ENCODE measurements at places on chromosomes 3 and 15.

- no peak for DNase-seq
Observed at GRCh38 chr3:32443478-32443877, 51.8 kb downstream of the CMTM7 start.

DNA sequence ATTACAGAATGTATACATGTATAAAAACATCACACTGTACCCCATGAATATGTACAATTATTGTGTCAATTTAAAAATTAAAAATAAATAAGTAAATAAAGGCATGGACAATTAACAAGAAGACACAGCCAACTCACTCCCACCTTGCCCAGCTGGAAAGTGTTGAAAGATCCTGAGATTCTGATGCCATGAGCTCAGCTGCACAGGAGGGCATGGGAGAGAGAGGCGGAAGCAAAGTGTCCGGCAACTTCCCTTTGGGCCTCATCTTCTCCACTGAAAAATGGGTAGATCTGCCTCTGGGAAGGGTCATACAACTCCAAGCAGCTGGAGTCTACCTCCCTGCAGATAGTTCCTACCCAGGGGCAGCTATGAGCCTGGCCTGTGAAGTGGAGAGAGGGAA, 277.3 kb downstream of the UACA start:
- DNase-seq, result no peak

GRCh38 chr3:116426036-116426435, 19.3 kb downstream of the LSAMP start:
- no peak for DNase-seq

DNA sequence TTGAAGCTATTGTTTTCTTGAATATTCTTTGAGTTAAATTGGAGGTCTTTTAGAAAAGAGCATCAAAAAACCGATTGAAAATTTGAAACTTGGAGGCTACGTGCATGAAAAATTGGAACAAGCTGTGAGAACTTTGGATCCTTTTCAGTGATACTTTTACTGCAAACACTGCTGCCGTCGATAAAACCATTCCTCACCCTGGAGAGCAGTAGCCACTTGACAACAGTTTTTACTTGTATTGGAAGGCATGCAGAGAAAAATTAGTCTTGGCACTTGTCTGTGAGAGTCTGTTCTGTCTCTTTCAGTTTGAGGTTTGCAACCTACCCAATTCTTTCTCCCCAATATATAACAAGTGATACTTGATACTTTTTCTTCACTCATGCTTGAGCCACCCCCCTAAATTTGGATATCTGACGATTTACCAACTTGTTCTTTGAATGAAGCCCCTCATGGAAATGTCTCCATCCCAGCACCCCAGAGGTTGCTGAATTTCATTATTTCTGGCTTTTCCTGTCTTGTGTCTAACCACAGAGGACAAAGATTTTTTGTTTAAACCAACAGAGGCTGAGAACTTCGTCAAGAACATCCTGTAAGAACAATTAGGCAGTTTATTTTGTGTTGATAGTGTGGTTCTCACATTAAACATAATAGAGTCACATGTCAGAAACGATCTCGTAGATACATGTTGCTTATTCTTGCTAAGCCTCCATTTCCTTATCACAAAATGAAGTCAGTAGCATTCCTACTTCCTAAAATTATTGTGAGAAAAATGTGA, 307.3 kb upstream of the PLSCR5 start:
- DNase-seq, result no peak

DNA sequence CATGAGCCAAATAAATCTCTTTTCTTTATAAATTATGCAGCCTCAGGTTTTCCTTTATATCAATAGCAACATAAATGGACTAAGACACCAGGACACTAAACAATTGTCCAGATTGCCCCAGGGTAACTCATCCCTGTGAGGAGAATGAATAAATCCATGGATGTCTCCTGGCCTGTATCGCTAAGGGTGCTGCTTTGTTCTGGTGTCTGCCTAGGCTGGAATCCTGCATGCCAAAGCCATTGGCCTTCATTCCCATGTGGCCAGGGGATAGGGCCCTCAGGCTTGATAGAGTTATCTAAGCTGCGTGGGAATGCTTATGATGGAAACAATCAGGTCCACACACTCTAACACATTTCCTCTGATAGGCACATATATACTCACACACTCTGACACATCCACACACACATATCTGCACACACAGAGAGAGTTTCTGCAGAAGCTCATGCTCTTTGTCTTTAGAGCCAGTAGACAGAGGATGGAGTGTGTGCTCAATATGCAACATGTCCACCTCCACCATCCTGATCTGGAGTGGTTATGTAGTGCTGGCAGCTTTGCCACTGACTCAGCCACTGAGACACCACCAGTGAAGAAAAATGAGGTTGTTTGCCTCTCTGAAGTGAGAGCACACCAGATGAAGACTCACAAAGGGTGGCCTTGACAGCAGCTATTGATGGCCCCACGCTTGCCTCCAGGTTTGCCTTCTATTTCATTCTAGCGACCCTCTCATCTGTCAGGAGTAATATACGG, 24.0 kb upstream of the DGKG start:
- DNase-seq, result no peak

- DNase-seq, result no peak
Observed at GRCh38 chr3:162337630-162338029, 841.0 kb downstream of the OTOL1 start.

DNA sequence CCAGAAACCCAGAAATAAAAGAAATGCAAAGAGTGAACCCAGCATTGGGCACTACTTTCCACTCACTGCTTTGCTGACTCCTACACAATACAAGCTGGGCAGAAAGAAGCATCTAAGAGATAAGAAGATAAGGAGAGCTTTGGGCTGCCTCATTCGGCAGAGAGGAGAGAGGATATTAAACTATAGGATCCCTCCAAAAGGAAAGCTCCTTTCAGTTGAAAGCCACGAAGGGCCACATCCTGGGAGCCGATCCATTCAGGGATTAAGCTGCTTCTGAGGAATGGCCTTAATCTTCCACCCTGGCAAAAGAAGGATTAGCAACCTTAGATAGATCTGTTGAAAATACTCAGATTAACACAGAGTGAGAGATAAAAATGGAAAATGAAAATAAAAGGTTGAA, 274.9 kb upstream of the PPP2R3A start:
- no peak for DNase-seq

GRCh38 chr3:41175365-41175764, 23.9 kb upstream of the CTNNB1 start:
- no peak for DNase-seq

DNA sequence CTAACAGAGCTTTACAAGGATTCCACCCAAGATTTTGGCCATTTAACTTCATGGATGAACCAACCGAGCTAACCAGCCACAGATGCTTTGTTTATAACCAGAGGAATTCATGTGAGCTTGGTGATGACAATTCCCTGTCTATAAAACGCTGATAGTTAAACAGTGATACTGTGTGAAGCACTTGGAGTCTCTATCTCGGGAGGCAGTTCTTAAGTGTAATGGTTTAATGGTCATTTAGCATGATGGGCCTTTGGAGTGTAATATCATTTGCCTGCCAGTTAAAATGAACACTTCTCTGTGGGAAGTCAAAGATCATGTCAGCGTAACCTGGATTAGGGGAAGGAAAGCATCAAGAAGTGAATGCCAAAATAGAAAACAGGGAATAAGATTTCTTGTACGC, 368.6 kb upstream of the THRB start:
- no peak for DNase-seq

GRCh38 chr3:124861041-124861440, 26.1 kb downstream of the ITGB5 start:
- no peak for DNase-seq

DNA sequence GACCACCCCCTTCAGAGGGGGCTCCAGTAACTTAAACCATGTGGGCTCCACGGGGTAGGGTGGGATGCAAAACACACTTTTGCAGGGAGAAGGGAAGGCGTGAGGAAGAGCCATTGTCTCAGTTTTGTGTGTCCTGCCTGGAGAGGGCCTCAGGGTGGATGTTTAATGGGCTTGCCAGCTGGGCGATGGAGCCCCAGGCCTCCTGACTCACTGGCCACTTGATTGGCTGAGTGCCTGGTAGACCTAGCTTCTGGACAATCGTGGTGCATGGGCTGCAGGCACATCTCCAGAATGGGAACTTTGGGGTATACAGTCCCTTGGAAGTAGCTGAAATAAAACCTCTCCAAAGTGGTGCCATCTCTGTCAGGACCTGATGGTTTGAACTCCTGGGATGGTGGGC, 118.3 kb upstream of the MRPS22 start:
- no peak for DNase-seq

DNA sequence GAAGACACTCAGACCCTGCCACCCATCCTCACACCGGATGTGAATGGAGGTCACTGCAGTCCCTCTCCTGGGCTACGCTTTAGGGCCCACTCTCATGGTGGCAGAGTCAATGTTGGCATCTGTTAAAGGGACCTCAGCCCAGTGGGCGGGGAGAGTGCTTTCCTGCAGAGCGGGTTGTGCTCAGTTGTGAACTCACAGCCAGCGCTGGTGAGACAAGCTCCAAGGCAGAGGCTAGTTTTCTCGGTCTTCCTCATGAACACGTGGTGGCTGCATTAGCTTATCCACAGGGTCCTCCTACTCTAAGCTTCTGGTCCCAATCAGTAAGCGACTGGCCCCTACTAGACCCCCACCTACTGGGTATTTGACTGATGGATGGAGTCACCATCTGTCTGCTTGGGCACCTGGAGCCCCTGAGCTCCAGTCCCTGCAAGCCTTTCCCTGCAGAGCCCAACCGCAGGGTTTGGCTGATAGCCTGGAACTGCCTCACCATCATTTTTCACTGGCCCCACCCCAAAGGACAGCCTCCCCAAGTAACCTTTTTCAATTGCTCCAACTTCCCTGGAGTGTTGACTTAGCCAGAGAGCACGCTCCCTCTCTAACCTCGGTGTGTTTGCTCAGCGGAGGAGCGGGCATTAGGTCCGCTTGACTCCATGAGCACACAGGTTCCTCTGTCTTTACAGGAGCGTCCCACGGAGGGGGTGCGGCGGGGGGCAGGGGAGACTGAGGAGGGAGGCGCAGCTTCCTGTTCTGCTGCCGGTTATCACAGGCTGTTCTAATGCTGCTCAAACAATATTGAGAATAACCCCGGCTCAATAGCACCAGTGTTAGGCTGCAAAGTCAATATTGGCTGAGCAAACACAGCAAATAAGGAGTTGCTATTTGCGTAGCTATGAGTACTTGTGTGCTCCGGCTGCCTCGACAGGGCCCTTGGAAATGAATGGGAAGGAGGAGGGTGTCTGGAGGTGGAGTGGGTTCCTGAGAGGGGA, 141.7 kb downstream of the RPLP1 start:
- no peak for DNase-seq

GRCh38 chr3:46276497-46277099, 34.3 kb downstream of the CCR3 start:
- no peak for DNase-seq

DNA sequence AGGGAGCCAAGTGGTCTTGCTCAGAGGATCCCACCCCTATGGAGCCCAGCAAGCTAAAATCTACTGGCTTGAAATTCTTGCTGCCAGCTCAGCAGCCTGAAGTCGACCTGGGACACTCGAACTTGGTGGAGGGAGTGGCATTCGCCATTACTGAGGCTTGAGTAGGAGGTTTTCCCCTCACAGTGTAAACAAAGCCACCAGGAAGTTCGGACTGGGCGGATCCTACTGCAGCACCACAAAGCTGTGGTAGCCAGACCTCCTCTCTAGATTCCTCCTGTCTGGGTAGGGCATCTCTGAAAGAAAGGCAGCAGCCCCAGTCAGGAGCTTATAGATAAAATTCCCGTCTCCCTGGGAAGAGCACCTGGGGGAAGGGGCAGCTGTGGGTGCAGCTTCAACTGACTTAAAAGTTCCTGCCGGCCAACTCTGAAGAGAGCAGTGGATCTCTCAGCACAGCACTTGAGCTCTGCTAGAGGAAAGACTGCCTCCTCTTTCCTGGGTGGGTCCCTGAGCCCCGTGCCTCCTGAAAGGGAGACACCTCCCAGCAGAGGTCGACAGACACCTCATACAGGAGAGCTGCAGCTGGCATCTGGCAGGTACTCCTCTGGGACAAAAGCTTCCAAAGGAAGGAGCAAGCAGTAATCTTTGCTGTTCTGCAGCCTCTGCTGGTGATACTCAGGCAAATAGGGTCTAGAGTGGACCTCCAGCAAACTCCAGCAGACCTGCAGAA, 576.3 kb upstream of the NECTIN3 start:
- no peak for DNase-seq

DNA sequence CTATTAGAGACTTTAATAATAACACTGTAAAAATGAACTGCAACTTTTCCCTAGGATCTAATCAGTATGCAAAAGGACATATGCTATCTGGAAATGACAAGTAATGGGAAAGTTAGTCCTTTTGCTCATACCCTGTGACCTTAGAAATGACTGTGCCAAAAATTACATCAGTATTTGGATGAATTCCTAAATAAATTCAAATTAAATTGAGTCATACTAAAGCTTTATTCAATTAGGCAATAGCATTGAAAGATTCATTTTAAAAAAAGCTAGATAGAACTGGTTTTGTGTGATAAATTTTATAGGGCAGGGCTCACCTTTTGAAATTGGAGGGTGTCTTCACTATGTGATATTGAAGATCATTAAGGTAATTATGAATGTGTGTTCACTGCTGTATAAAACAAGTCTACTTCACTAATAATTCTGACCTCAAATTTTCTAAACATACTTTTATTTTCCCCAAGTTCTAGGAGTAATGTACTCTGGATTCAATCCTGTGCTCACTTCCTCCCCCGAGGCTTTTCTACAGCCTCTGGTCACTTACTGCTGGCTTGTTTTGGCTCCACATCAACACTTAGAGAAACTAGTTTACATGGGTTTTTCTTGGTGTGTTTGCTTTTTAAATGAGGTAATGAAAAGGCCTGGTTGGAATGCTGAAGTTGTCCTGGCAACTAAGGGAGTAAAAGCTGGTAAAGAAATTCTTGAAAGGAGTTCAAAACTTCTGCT, 44.4 kb upstream of the SPTSSB start:
- DNase-seq, result no peak

DNA sequence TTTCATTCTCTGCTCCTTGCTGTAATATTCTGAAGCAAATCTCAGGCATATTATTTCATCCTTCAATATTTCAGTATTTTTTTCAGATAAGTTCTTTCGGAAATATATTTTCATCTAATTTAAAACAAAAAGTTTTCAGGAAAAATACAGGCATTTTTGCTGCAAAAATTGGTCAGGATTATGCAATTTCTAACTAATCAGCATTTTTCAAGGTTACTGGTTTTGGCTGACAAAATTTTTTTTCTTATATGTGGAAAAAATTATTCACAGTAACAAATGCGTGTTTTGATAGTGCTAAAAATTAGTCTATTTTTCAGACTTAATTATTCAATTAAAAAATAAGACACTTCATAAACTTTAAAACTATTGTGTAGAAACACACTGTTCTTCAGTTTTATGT, 31.4 kb downstream of the FNDC3B start:
- no peak for DNase-seq

DNA sequence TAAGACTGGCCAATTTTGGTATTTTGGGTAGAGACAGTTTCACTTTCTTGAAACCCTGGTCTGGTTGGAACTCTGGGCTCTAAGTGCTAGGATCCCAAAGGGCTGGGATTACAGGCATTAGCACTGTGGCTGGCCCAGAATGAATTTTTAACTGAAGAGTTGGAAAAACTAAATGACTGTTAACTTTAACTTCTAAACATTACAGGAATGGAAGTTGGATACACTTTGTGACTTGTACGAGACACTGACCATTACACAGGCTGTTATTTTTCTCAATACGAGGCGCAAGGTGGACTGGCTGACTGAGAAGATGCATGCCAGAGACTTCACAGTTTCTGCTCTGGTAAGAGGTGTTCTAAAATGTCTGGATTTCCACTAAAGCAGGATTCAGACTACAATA, 3.5 kb downstream of the EIF4A2 start:
- no peak for DNase-seq
